ENCODE measurements at places on chromosomes 4 and X.

GRCh38 chr4:14853176-14853943, 148.9 kb upstream of the CPEB2 start:
- peak; percentile 30 for DNase-seq

DNA sequence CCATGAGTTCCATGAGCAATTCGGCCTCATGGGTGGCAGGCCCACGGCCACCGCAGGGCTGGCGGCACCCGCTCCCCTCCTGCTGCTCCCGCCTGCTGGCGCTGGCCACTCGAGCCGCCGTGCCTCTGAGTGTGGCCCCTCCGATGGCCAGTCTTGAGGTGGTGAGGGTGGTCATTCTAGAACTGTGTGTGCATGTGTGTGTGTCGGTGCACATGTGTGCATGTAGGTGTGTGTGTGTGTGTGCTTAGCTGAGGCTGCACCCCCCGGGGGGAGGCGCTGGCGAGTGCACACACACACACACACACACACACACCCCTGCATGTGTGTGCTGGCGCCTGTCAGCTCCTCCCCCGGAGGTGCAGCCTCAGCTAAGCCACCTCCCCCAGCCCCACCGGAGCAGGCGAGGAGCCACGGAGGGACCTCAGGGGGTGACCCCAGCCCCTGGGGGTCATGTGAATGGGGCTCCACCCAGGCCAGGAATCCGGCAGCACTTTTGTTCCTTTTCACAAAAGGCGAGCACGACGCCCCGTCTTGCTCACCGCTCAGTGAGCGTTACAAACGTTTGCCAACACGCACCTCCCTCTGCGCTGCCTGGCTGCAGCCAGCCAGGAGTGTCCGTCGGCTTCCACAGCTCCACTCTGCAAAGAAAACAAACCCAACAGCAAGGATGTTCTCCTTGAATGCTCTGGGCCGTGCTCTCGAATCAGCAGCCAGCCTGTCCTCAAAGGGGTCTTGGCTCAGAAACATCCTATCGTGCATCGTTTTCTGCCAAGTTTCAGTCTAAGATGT, 29.9 kb downstream of the FGFRL1 start:
- no peak for DNase-seq

DNA sequence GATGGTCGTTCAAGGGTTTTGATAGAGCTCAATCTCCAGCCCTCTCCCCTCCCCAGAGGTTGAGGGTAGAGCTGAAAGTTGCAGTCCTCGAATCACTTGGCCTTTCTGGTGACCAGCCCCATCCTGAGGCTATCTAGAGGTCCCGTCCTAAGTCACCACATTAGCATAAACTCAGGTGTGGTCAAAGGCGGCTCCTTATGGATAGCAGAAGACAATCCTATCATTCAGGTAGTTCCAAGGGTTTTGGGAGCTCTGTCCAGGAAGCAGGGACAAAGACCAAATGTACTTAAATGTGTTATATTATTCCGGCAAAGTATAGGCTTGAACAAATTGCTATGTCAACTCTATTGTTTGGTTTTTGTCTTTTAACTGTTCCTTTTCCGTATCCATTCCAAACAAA, 30.6 kb downstream of the PDK3 start:
- DNase-seq, result no peak

DNA sequence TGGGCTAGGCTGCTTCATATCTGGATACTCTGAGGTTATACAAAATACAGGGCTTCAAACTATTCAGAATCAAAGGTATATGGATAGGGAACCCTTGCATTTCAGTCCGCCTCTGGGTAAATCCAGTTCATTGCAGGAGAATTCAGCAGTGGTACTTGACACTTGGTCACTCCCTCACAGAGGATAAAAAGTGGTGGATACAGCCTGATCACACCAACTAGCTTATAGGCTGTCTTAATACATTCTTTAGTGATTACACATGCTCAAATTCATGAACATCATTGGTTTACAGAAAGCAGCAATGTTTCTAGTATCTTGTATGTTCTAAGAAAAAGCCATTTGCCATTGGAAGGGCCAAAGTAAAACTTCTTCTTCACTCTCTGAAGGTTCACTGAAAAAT, 104.8 kb upstream of the PDE5A start:
- DNase-seq, result no peak

DNA sequence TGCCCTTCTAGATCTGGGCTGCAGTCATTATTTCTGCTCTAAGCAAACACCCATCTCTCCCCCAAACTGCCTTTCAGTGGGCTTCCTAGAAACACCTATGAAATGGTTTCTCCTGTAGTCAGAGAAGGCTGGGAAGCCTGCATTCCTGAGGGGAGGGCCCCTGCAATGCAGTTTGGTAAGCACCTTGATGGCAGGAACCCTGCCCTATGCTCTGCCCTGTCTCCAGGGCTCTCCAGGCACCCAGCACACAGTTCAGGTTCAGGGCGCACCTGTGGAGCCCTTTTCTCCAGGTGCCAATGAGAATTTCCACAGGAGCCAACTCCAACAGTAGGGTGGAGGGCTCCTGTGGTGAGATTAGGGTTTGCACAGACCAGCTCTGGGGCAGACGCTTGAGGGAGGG, 69.1 kb upstream of the FBXW7 start:
- DNase-seq, result no peak

DNA sequence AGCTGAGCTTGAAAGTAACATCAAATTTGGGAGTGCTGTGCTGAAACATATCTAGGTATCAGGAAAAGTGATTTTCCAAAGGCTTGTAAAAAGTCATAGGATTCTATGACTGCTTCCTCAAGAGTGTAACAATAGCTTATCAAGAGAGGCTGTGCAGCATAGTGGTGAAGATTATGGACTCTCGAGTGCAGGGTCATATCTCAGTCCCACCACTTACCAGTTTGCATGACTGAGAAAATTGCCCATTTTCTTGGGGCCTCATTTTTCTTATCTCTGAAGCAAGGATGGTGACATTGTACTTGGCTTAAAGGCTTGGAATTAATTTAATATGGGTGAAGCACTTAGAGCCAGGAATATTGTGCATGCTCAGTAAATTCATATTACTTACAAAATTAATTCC, 57.2 kb downstream of the AFF1 start:
- DNase-seq, result no peak

- DNase-seq, result peak; percentile 7
Measured at GRCh38 chrX:132532913-132533312, 44.1 kb upstream of the MBNL3 start.

DNA sequence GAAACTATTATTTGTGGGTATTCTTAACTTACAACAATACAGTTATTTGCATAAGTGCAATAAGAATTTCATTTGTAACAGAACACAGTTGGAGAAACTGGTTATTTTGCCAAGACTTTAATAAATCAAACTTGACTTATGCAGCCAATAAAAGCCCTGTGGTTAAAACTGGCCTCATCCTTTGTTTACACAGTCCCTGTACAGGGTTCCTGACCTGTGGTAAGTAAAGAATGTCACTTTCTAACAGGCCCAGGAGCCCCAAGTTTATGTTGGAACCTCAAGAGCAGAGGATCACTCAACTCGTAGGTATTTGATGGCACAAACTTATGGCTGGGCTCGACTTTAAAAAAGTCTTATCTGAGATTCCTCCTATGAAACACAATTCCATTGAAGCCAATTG, 88.6 kb upstream of the PTCHD1 start:
- no peak for DNase-seq

- DNase-seq, result no peak
Measured at GRCh38 chrX:14939644-14940043, 66.4 kb downstream of the MOSPD2 start.

- no peak for DNase-seq
Measured at GRCh38 chr4:159606835-159607234, 504.0 kb downstream of the RAPGEF2 start.

GRCh38 chrX:44569122-44569521, 26.5 kb upstream of the FUNDC1 start:
- no peak for DNase-seq

GRCh38 chrX:119518371-119518770, 46.8 kb downstream of the STEEP1 start:
- no peak for DNase-seq

DNA sequence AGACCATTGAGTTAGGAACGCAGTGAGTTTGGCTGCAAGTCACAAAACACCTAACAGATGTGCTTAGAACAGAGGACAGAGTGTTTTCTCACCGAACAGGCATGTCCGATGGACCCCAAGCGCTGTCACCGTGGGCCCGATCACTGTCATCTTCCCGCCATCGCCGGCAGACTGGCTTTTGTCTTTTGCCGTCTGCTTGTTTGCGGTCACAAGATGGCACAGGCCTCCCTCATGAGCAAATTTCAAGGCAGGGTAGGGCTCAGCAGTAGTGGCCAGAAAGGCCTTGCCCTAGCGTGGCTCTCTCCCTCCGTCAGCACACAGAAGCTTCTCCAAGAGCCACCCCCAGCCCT, 21.4 kb upstream of the MRFAP1 start:
- no peak for DNase-seq

- DNase-seq, result no peak
Measured at GRCh38 chrX:8090482-8090881, 80.6 kb downstream of the VCX2 start.

DNA sequence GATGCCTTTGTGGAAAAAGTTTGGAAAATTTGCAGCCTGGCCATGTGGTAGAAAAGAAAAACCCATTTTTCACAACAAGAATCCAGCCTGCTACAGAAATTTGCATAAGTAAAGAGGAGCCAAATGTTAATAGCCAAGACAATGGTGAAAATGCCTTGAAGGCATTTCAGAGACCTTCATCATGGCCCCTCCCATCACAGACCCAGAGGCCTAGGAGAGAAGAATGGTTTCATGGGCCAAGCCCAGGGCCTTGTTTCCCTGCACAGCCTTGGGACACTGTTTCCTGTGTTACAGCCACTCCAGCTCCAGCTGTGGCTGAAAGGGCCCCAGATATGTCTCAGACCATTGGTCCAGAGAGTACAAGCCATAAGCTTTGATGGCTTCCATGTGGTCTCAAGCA, 101.4 kb upstream of the LINC00632 start:
- DNase-seq, result no peak

DNA sequence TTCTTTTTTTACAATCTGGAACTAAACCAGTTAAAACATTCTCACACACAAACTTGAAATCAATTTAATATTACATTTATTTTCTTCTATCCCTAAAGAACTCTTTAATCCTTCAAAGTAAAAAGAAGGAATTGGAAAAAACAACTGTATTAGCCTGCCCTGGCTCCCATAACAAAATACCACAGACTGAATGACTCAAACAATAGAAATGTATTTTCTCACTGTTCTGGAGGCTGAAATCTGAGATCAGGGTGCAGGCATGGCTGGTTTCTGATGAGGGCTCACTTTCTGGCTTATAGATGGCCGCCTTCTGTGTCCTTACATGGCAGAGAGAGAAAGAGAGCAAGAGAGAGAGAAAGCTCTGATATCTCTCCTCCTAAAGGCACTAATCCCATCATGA, 149.4 kb downstream of the PDGFRA start:
- DNase-seq, result no peak

Data from HFF-Myc (cell line).